Fibroblast of the conjunctiva (primary cell): ENCODE measurements at places on chromosomes 11 and 22.

- no peak for DNase-seq
Observed at GRCh38 chr22:22818861-22819855, 68.5 kb upstream of the IGLL5 start.

GRCh38 chr11:6895010-6895409, 2.7 kb upstream of the OR2D2 start:
- no peak for DNase-seq

DNA sequence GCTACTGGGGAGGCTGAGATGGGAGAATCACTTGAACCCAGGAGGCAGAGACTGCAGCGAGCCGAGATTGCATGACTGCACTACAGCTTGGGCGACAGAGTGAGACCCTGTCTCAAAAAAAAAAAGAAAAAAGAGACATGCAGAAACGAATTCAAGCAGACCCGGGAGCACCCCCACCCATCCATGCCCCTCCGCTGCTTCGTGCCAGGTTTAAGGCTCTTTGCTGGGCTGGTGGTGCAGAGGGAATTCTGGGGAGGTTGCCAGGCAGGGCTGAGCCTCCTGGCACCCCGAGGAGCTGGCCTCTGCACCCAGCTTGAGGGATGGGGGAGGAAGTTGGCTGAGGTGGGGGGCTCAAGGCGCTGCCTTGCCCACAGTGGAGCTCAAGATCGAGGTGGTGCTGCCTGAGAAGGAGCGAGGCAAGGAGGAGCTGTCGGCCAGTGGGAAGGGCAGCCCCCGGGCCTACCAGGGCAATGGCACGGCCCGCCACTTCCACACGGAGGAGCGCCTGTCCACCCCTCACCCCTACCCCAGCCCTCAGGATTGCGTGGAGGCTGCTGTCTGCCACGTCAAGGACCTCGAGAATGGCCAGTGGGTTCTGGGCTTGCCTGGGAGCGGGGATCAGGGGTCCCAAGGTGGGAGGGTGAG, 6.0 kb downstream of the AIFM3 start:
- no peak for DNase-seq

DNA sequence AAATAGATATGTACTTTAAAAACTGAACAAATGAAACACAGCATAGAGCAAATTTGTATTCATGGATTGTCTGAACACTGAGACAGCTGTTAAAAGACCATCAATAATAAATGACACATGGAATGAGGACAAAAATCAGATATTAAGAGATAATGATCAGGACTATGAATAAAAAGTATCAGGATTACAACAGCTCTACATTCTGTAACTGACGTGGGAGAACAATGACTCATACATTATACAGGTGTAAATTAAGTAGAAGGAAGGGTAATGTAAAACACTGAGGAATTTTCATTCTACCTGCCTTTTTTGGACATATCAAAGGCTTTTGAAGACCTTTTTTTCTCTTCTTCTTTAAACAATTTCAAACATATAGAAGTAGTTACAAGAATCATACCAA, 310.9 kb upstream of the ANO3 start:
- DNase-seq, result no peak

GRCh38 chr11:104067534-104067933, 31.1 kb downstream of the DDI1 start:
- DNase-seq, result no peak

DNA sequence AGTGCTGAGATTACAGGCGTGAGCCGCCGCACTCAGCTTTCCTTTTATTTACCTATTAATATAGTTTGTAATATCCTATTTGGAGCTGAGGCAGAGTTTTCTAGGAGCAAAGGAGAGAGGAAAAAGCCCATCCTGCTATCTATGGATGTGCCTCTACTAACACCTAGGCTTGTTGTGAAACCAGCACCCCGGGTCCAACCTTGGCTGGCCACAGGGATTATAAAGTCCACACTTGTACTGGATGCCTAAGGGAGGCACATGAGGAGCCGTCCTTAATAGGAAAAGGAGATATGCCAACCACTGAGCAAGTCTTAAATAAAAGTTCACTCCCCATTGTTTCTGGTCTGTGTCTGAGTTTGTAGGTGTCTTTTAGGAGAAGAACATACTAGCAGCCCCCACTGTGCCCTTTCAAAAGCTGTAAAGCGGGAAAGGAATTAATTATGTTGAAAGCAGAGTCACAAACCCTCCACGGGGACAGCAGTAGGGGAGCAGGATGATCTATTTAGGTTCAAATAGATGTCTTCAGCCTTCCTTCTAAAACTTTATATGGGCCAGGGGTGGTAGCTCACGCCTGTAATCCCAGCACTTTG, 29.3 kb downstream of the RRP7A start:
- DNase-seq, result no peak

DNA sequence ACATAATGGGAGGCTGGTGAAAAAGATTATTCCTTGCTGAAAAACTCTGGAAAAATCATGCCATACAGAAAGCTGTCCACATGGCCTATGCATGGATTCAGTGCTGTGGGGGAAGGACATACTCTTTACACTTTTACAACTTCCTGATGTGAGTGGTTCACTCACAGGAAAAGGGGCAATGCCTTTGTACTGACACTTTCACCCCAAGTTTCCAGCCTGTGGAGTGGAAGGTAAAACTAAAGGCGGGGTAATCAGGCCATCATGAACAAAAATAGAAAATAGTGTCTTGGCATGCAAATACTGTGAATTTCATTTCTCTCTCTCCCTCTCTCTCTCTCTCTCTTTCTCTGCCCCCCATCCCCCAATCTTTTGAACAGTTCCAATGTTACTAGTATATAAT, 281.8 kb downstream of the ETS1 start:
- no peak for DNase-seq

DNA sequence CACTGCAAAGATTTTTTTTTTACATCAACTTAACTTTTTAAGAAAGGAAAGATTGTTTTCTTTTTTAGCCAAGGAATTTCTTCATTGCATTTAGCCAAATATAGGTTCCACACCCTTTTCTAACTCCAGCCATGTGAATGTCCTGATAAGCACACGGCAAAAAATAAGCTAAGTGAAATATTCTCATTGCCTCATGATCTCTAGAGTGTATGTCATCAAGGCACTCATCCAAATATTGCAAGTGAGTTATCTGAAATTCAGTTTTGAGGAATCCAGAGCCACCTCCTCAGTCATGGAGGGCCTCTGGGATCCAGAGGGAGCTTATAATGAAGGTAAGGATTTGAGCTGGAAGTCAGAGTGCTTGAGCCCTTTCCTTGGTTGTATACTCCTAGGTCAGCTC, 80.0 kb downstream of the BLID start:
- no peak for DNase-seq

- no peak for DNase-seq
Observed at GRCh38 chr11:1234054-1234720, 11.3 kb downstream of the MUC5B start.

- DNase-seq, result no peak
Observed at GRCh38 chr11:2213384-2213842, 41.8 kb upstream of the TH start.

- no peak for DNase-seq
Observed at GRCh38 chr22:42363892-42364291, 68.3 kb downstream of the NFAM1 start.
